ENCODE measurements at places on chromosomes 7 and 10.

DNA sequence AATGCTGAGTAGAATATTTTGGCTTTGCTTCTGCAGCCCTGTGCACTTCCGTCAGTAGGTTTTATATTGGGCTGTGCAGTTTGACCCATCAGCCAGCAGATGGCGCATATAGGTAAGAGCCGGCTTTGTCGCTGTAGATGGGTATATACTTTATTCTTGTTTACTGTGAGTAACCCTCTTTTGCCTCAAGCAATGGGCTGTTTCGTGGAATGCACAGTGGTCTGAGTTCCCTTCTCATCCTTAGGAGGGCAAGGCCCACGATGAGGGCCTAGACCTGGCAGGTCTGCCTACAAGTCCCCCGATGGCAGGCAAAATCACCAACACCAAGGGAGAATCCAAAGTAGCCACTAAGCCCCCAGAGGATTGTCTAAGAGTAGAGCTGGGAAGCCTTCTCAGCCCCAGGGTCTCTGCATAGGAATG, 1002.9 kb upstream of the KCND2 start:
- DNase-seq: peak; percentile 33

GRCh38 chr10:74898201-74898976, 72.0 kb downstream of the KAT6B start:
- no peak for DNase-seq

DNA sequence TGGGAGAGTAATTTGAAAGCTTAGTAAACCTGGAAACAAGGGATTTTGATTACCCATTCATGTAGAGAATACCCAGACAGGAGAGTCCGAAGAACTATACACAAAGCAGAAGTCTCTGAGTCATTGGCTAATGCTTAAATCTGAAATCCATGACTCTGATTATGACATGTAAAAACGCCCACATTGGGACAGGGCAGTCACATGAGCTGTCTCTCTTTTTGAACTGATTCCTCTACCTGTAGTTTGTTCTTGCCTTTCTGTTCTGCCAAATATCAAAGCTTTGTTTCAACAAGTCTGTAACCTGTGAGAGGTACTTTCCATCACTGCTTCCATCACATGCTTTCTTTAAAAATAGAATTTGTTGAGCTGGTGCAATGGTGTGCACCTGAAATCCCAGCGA, 4.3 kb upstream of the GPNMB start:
- no peak for DNase-seq

DNA sequence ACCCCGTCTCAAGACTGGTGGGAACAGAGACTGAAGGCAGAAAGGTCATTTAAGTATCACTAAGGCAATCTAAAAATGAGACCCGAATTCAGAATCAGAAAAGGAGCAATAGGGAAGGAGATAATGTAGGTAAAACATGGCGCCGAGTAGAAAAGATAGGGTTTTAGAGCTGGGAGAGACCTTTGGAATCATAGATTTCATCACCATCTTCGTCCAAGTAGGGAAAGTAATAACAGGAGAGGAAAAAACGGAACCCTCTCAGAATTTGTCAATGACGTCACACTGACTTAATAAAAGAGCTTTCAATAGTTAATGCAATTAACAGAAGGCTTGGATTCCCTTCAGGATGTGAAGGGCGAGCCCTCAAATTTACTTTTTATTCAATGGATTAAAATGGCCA, 1.0 kb upstream of the UBN2 start:
- DNase-seq: no peak
